ENCODE measurements at places on chromosomes 5 and 9.

DNA sequence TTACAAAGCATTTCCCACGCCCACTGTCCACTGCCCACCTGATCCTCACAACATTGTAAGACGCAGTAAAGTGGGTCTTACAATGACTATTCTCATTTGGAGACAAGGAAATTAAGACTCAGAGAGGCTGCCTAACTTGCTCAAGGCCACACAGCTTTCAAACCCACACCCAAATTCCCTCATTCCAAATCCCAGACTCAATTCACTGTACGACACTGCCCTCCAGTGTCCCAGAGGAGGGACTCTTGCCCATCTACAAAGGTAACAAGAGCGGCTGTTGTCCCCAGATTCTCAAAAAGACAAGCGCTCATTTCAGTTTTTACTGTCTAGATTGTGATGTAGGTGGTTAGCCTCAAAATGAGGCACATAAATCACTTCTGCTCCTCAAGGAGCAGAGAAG is 184.6 kb downstream of the ACTL7B start:
- DNase-seq, result peak; percentile 51

DNA sequence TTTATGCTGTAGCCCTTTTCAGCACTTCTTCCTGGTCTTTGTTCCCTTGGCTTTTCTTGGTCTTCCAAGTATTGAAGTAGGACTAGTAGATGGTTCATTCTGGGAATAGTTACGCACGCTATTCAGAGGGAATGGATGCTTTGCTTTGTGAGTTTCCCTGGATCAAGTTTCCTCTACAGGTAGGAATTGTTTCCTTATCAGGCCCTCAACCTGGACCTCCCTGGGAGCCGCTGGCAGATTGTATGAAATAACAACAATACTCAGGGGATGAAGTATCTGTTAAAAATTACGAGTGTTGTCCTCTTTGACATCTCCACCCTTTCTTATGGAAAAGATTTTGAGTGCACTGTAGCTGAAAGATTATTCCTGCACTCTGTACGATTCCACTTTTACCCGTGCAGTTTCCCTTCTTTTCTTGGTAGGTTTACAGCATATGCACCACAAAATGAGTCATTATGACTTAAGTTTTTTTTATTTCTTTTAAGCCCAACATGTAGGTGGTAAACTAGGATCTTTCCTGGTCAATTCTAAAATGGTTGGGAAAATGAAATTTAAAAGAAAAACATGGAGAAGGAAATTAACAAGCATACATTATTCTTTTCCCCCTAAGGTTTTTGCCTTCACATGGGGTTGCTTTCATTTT is 57.9 kb downstream of the ARHGAP26 start:
- no peak for DNase-seq

DNA sequence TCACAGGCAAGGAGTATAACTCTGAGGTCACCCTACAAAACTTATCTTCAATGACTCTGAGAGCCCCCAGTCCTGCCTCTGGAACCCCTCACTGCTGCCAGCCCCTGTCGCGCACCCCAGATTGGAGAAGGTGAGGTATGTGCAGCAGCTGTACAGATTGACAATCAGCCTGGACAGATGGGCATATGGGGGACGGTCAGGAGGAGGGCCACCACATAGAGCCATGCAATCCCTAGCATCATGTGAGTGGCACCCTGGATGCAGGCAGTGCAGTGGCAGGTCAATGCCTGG is 90.1 kb downstream of the LMX1B start:
- peak; percentile 19 for DNase-seq

DNA sequence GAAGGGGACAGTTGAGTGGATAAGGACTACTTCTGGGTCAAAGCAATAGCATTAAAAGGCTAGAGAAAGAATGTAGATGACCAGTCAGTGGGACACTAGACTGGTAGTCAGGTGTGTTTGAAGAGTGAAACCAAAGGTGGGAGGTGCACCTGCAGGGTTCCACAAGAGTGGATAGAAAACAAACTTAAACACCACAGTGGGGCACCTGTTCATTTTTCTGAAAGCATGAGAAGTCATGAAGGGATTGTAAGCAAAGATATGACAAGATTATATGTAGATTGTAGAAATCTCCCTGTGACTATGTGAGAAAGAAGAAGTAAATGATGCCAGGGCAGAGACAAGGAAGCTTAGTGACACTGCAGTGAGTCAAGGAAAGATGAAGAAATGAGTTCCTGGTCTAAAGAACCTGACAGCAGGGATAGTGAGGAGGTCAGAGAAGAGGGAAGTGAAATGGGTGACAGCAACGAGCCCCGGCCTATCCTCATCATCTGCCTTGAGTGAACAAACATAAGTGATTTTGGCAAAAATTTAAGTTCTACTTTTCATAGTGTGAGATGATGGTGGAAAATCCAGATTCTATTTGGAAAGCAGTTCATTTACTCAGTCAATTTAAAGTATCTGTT is 296.9 kb downstream of the TLE4 start:
- no peak for DNase-seq

DNA sequence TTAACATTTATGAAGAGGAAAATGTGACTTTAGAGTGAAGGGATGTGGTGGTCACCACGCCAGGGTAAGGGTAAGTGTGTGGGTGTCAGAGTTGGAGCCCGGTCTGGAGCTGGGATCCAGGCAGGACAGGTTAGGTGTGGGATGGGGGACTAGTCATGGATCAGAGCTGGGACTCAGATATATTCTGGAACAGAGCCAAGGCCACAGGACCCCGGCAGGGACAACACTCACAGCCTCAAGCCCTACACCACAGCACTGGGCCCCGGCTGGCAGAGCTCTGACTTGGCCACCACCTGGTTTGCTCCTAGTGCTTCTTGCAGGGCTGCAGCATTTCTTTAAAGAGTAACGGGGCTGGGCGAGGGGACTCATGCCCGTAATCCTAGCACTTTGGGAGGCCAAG is 47.4 kb downstream of the C5orf15 start:
- DNase-seq, result no peak

DNA sequence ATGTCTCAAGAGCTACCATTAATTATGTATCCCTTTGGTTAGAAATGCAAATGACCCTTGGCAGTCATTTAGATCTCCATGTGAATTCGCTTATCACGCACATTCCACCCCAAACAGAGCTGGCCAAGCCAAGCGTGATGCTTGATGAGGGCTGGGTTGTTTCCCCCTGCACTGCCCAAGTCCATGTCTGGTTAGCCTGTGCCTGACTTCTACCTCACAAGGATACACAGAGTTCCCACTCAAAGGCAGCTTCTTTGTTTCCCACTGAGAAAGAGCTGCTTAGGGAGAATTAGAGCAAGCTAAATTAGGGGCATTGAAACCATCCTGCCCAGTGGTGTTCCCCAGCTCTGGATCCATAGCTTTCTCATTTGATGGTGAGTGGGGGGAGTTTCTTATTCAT is 87.2 kb downstream of the FSTL4 start:
- no peak for DNase-seq

DNA sequence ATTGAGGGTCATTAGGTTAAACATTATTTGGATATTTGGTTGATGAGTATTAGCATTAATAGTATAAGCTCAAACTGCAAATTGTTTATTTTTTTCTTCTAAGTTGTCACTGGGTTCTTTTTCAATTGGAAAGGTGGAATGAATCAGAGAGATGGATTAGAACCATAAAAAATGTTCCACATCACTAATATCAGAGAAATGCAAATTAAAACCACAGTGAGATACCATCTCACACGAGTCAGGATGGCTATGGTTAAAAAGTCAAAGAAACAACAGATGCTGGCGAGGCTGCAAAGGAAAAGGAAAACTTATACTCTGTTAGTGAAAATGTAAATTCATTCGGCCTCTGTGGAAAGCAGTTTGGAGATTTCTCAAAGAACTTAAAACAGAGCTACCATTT is 122.8 kb downstream of the CCDC192 start:
- DNase-seq, result no peak
